ENCODE measurements at places on chromosomes 4 and X.

- DNase-seq, result no peak
These were observed 639.7 kb downstream of the TRIML1 start for GRCh38 chr4:188778905-188779304.

GRCh38 chr4:6619116-6619465 lies 21.4 kb upstream of the MRFAP1 start:
- DNase-seq, result no peak

DNA sequence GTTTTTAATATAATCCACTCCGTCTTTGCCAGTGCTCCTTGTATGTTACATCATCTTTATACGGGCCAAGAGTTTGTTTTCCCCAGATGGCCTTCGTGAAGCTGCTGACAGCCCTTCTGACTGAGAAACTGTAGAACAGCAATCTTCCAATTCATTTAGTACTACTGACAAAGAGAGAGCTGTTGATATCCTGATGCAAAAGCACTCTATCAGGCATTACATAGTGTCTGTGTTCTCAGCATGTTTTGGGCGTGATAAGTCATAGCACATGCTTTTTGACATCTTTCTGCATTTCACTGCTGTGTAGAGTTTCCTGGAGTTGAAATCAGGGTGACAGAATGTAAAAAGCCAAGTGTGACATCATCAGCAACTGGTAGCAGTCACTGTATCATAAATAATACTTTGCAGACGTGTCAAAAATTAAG lies 746.3 kb upstream of the FAM241A start:
- DNase-seq, result peak; percentile 36

GRCh38 chr4:55018978-55019377 lies 106.4 kb downstream of the KDR start:
- no peak for DNase-seq

GRCh38 chrX:356385-357034 lies 30.2 kb downstream of the PPP2R3B start:
- DNase-seq, result no peak

All from midbrain (tissue), 1 donor.